Lower leg skin (tissue), 4 donors: ENCODE measurements at places on chromosomes 1 and 21.

GRCh38 chr1:209675565-209676154 is 448 bp downstream of the G0S2 start:
- DNase-seq: no peak

GRCh38 chr1:219990782-219991510 is 55.4 kb downstream of the EPRS1 start:
- DNase-seq: no peak

- DNase-seq: no peak
Measured at GRCh38 chr1:169041366-169041765, 65.1 kb upstream of the ATP1B1 start.

DNA sequence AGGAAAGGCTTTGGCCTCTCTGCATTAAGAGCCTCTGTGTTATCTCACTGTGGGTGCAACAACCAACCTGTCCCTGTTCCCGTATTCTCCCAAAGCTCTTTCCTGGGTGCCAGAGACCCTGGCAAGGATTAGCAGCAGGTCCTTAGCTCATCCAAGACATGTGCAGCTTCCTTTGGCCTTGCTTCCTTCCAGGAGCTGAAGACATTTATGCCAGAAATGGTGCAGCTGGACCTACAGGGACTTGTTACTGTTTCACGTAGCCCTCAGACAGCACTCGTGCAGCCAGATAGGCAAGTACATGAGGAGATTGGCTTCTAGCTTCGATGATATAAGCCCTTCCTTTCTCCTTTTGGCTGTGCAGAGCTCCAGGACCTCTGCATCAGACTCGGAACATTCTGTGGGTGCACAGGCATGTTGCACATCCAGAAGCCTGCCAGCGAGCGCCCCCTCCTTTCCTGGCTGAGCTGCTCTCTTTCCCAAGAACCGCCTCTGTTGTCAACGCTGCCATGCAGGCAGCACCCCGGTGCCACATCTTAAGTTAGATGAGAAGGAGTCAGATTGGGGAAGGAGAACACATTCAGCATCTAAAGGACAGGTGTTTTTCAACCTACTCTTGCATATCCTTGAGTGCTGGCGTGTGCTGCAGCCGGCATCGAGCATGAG is 284.5 kb upstream of the PLXNA2 start:
- no peak for DNase-seq

DNA sequence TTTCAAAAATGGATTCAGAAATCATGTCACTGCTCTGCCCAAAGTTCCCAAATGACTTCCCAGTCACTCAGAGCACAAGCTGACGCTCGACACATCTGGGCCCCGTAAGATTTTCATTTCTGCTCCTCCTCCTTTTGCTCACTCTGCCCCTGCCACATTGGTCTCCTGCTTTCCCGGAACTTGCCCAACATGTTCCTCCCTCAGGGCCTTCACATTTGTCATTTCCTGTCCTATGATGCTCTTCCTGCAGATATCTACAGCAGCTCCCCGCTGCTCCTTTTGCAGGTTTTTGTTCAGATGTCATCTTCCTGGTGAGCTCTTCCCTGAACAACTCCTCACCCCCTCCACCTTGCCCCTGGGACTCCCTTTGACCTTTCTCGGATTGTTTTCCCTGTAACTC is 58.5 kb upstream of the IVNS1ABP start:
- no peak for DNase-seq

DNA sequence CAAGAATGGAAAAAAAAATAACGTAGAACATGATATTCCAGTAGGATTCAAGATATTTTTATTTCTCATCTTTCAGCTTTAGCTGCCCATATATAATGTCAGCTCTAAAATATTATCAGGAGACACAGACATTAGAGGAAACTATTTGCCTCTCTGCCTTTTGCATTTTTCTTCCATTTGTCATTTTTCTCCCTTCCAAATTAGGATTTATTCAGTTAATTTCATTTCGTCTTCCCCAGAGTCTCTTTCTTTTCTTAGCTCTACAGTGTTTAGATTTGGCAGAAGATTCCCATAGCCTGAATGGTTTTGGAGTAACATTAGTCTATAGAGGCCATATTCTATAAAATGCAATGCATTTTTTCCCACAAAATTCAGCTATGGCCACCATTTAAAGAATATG is 5.1 kb upstream of the ENAH start:
- DNase-seq: no peak

DNA sequence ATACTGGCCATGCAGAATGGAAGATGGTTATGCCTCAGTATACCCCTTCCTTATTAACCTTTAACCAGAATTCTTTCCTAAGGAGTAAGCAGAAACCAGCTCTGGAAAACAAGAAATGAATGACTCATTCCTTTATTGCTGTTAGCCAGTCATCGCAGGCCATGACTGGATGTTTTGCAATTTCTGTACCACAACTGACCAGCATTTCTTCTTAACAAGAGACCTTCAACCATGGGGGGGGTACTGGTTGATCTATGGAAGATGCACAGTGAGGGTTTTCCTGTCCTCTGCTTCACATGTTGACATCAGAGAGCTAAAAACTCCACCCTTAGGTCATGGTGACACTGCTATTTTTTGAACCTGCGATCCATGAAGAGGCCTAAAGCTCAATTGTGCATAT is 28.0 kb upstream of the RNF2 start:
- no peak for DNase-seq

- no peak for DNase-seq
Measured at GRCh38 chr1:234094172-234094571, 189.7 kb downstream of the SLC35F3 start.

DNA sequence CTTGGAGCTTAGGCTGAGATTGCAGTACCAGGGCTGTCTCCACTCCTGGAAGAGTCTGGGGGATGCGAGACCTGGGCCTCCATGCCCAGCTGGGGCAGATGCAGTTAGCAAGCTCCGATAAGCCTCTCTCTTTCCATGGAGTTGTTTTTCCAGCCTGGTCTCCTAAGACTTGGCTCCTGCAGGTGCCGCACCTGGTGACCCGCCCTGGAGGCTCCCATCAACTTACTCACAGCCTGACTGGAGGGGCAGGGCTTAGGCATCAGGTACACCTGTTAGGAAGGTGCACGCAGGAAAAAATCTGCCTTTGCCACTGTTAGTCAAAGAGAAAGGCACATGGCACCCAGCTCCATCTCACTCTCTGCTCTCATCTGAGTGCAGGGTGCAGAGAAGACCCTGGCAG is 198.1 kb upstream of the TMEM51 start:
- DNase-seq: no peak

GRCh38 chr1:13828454-13829151 is 128.6 kb downstream of the PRDM2 start:
- DNase-seq: no peak

DNA sequence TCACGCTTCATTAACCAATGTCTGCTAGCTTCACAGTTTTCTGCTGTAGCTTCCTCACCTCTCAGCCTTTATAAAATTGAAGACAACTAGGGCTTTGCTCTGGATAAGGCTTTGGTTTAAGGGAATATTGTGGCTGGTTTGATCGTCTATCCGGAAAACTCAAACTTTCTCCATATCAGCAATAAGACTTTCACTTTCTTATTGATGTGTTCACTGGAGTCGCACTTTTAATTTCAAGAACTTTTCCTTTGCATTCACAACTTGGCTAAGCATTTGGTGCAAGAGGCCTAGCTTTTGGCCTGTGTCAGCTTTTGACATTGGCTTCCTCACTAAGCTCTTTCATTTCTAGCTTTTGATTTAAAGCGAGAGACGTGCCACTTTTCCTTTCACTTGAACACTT is 12.9 kb downstream of the COA6 start:
- no peak for DNase-seq

GRCh38 chr1:19700079-19700777 is 35.6 kb downstream of the HTR6 start:
- no peak for DNase-seq

- DNase-seq: no peak
Measured at GRCh38 chr1:245375789-245376460, 221.1 kb downstream of the KIF26B start.

GRCh38 chr21:34762786-34763185 is 94.0 kb downstream of the CLIC6 start:
- DNase-seq: no peak

DNA sequence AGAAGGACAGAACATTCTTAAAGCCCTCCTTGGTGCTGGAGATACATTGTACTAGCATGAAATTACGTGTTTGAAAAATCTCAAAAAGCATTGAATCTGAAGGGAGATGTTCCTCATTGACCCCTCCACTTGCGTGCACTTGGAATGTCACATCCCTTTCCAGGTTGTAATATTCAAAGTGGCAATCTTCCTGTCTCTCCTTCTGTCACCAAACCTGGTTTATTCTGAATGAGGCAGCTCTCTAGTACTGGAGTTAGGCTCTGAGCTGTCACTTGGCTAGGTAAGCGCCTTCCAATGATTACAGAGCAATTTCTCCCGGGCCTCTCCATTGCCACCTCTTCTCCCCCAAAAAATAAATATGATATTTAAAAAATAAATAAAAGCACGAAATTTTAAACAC is 855 bp downstream of the DSCAM start:
- no peak for DNase-seq

DNA sequence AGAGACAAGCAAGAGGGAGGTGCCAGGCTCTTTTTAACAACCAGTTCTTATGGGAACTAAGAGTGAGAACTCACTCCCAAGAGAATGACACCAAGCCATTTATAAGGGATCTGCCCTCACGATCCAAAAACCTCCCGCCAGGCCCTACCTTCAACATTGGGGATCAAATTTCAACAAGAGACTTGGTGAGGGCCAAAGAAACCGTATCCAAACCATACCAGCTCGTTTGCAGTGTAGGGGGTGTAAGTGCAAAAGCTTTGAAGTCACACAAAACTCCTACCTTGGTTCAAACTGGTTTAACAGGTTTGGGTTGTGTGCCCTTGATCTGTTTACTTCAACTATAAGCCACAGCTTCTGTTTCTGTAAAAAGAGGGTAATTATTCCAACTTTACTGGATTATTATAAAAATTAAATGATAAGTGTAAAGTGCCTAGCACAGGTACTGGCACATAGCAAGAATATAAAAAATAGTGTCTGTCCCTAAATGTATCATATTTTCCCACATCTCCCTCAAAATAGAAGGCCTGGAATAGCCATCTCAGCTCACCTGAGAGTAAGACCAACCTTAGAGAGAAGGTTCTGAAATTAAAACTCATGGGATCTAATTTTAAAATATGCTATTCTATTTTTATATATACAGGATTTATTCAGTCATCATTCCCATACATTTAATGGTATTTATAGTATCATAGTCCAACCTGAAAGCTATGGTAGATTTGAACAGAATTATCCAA is 7.0 kb upstream of the USP25 start:
- no peak for DNase-seq

DNA sequence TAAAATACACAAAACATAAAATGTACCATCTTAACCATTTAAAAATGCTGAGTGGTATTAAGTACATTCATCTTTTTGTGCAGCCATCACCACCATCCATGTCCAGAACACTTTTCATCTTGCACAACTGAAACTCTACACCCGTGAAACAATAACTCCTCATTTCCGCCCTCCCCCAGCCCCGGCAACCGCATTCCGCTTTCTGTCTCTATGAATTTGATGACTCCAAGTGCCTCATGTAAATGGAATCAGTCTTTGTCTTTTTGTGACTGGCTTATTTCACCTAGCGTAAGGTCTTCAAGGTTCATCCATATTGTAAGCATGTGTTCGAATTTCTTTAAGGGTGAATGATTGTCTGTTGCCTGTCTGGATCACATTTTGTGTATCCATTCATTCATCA is 37.2 kb downstream of the SCCPDH start:
- no peak for DNase-seq

DNA sequence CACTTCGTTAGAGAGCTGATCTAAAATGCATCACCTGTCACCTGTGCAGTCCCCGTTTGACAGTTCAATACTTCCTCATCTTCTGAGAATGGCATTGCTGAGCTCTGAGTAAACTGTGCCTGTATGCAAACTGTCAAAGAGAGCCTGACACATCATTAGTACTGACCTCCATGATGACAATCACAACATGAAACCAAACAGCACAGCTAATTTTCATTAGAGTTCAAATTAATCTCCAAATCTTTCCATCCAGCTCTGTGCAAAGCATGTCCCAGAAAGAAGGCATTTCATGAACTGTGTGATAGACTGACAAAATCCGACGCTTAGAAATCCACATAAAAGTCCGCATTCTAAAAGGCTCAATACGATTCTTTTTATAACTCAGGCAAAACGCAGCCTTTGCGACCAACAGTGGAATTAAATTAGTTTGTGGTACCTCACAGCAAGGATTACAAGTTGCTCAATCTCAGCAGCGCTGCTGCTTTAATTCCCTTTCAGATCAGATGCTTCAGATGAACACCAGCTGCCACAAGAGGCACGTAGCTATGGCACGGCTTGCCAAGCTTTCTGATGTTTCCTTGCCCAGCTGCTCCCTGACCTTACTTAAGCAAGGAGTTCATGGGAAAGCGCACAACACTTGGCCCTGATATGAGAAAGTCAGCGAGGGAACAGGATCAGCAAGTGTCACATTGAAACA is 765.5 kb upstream of the PRMT6 start:
- no peak for DNase-seq

DNA sequence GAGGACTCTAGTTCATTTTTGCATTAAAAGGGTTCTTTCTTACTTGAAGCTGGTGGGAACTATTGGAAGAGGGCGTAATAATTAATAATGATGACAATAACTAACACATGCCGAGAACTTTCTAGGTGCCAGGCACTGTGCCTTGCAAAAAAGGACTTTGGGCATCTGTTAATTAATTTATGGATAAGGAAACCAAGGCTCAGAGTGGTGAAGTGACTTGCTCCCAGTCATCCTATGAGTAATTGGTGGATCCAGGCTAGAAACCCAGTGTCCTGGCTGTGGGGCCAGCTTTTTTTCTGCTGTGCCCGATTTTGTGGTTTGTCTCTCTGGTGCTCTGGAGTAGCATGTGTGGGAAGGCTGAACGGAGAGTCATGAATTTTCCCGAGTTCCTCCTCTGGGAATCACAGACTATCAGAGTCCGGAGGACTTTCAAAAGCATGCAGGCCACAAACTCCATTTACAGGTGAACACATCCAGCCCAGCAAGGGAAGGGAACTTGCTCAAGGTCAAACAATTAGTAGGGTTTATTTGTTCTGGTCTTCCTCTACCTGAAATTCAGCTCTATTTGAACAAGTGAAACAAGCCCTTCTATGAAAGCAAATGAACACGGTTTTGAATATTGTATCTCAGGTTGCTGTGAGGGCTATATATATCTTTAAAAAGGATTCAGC is 23.4 kb downstream of the ROR1 start:
- DNase-seq: no peak

GRCh38 chr1:47808612-47809011 is 188.6 kb downstream of the TRABD2B start:
- DNase-seq: no peak

DNA sequence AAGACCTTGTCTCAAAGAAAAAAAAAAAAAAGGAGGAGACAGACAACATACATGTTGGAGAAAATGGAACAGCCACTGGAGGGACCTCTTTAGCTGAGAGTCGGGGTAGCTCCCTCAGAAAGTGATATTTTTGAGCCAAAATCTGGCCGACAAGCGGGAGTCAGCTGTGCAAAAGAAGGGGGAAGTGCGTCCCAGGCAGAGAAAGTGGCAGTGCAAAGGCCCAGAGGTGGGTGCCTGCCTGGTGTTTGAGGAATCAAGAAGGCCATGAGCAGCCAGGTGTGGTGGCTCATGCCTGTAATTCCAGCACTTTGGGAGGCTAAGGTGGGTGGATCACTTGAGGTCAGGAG is 6.1 kb upstream of the CROCC start:
- DNase-seq: no peak
